ENCODE measurements at places on chromosomes 7 and 10.

- DNase-seq = no peak
These were observed 82.4 kb upstream of the NME8 start for GRCh38 chr7:37765872-37766525.

- DNase-seq = no peak
These were observed 59.9 kb downstream of the COL26A1 start for GRCh38 chr7:101422356-101423195.

- DNase-seq = no peak
These were observed 43.4 kb downstream of the BPGM start for GRCh38 chr7:134690016-134690415.

GRCh38 chr10:120460776-120461175 lies 3.7 kb downstream of the PLPP4 start:
- DNase-seq = no peak

- DNase-seq = no peak
These were observed 5.0 kb downstream of the SFTPD start for GRCh38 chr10:79943871-79944270.

GRCh38 chr10:182441-183201 lies 47.4 kb downstream of the ZMYND11 start:
- DNase-seq = no peak

DNA sequence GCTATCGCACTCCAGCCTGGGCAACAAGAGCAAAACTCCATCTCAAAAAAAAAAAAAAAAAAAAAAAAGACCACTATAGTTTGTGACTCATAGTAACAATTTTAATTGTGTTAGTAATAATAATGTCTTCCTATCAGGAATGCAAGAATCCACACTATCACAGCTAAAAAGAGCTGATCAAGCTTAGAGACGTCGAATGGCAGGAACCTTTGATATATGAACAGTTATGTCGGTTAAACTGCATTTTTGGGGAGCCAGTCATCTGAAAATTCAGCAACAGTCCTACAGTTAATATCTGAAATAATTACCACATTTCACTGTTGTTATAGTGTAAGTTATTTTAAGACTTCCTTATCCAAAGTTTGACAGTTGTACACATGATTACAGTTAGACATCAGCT lies 8.8 kb downstream of the PHYH start:
- DNase-seq = no peak

DNA sequence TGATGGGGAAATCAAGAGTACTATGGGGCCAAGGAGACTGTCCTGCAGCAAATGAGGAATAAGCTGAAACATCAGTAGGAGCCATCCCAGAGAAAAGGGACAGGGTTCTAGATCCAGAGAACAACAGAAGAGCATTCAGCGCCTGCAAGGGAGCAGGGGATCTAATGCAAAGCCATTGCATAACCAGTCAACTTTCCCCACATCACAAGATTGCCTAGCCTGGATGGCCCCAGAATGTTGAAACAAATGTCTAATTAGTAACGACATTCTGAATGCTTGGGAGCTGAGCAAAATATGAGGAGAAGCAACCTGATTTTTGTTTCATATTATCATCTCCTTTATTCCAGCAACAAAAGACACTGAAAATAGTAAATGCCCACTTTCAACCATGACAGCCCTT lies 2.7 kb upstream of the MPP7 start:
- no peak for DNase-seq

DNA sequence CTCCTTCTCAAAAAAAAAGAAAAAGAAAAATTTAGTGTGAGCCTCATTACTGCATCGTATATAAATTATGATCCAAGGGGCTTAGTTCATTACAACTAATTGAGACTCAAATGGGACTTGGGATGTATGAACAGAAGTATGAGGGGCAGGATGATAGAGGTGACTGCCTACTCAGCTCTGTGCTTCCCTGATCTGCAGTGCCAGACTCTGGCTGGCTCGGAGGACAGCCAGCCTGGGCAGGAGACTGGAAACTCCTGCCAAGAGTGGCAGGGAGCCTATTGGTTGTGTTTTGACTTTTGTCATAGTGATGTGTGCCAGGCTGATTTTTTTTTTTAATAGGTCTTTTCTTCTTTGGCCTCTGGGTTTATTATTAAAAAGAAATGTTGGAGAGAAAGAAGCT lies 73.8 kb upstream of the GTF2IRD1 start:
- DNase-seq = no peak

GRCh38 chr7:66967029-66967428 lies 28.4 kb downstream of the SBDS start:
- no peak for DNase-seq

DNA sequence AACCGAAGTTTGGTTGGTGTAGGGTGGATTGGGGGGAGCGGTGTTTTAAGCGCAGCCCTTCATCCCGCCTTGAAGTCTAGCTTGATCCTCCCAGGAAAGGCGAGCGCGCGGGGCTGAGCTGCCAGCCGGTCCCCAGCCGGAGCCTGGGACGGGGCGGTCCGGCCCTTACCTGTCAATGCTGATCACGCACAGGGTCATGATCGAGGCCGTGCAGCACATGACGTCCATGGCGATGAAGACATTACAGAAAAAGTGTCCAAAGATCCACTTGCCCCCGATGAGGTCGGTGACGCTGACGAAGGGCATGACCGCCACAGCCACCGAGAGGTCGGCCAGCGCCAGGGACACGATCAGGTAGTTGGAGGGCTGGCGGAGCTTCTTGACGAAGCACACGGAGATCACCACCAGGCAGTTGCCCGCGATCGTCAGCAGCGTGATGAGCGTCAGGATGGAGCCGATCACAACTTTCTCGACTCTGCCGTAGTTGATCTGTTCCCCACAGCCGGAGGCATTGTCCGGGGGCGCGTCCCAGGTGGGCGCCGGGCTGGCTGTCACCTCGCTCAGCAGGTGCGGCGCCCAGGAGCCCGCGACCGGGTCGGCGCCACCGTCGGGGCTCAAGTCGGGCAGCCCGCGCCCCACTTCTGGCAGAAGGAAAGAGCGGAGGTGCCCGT lies 740 bp downstream of the HTR7 start:
- no peak for DNase-seq

- DNase-seq = no peak
These were observed 362.0 kb downstream of the ZNF248 start for GRCh38 chr10:37495415-37495814.

DNA sequence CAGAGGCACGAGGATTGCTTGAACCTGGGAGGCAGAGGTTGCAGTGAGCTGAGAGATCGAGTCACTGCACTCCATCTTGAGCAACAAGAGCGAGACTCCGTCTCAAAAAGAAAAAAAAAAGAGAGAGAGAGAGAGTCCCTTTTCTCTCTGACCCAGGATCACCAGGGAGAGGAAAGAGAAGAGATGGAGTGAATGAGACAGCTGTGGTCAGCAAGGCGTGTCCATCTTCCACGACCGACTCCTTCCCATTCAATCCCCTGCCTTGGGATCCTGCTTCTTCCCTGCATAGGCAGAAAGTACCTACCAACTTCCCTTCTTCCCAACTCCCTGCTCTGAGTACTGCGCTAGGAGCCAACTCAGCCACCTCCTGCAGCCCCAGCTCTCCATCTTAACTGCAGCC lies 5.2 kb upstream of the ZAN start:
- no peak for DNase-seq

GRCh38 chr10:49093922-49094321 lies 21.4 kb downstream of the VSTM4 start:
- no peak for DNase-seq

DNA sequence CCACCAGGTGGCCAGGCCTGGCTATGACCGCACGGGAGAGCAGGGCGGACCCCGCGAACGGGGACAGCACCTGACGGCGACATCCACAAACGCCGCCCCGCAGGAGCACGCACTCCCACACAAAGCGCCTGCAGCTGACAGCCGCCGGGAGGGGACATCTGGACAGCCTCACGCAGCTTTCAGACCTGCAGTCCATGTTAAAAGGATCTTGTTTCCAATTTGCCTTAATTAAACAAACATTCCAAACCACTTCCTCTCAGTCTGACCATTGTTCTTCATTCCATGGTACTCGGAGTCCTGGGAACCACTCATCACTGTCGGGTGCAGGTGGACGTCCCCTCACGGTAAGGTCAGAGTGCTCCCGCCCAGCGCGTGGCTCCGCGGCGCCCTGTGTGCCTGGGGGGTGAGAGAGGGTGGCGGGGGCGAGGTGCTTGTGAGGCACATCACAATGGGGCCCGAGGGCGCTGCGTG lies 5.9 kb upstream of the GPER1 start:
- no peak for DNase-seq

DNA sequence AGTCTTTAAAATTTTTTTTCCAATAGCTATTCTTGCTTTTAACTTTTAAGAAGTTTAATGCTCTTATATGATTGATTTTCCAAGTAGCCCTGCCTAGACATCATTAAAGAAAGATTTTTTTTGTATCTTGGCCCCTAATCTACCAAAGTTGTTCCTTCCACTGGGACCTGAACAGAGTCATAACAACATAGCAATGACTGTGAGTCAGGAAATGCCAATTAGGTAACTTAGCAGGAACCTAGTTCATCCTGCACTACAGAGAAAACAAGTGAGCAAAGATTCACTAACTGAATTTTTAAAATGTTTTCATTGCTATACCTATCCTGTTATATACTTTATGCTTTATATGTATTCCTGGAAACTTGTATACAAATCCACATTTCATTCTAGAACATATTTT lies 284.7 kb downstream of the BICC1 start:
- no peak for DNase-seq

GRCh38 chr10:124579011-124579399 lies 117.4 kb downstream of the LHPP start:
- DNase-seq = no peak

DNA sequence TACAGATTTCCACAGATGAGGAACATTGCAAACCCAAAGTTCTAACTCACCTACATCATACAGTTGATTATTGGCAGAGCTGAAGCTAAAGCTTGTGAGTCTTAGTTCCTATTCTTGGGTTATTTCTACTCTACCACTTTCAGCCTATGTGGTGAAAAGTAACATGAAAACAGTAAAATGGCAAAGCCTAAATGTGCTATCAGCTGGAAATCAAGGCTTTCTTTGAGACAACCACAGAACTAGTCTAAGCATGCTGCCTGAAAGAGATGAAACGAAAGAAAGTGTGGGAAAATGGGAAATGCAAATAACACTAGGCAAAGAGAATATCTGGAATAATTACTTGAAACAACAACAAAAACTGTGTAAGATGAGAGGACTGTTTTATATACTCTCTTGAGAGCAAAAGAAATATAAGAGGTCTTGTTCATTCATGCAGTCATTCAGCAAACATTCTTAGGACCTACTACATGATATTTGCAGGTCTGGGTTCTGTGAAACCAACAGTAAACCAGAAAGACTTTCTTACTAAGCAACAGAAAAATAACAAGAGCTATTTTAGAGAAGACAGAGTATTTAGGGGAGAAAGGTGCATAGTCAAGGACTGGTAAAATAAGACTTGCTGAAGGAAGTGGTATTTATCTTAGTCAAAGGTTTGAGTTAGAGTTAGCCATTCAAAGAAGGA lies 437.1 kb downstream of the HTR7 start:
- DNase-seq = no peak

DNA sequence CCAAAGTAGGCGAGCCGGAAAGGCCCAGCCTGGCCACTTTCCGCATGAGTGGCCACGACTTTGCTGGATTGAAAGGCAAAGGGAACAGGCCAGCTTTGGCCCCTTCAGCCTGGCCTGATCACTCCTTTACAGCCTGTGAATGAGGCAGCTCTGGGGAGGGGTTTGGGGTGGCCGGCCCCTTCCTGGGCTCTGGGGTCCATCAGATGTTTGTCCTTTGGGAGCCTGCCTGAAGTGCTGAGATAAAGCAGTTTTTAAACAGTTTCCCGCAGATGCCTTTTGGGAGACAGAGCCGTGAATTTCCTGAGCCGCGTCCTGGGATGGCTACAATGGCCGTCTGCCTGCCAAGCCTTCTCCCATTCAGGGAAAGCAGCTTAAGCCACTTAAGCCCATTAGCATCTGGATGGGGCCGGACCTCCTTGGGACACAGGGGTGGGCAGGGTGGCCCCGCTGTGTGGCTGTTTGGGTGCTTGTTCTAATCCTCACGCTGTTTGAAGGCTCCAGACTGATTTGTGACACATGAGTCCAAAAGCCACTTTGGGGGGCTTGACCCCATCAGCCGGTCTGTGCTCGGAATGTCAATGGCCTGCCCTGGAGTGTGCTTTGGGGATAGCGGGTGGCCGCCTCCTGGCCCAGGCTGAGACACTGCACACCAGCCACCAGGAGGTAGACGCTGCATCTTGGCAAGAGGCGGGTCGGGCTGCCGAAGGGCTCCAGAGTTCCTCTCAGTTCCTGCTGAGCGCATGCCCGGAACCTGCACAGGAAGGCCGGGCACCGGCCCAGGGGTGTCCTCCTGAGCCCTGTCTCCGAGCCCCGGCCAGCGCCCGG lies 38.9 kb downstream of the NKX6-2 start:
- no peak for DNase-seq

DNA sequence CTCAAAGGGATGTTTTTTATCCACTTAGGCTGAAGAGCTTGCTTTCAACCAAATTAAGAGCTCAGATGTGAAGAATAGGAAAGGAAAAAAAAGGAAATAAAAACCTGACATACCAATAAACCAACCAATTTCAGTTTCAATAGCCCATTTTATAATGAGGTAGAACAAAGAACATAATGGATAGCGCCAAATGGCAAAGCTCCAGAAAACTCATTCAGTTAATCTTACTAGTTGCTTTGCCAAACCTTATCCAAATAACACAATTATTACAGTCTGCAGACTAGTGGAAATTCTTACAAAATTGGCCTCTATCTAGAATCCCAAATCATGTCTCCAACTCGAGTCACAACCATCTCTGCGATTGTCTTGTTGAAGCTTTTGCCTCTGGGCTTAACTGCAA lies 337.0 kb downstream of the CRPPA start:
- no peak for DNase-seq

- DNase-seq = no peak
These were observed 629.1 kb downstream of the PARD3 start for GRCh38 chr10:34185998-34186397.

DNA sequence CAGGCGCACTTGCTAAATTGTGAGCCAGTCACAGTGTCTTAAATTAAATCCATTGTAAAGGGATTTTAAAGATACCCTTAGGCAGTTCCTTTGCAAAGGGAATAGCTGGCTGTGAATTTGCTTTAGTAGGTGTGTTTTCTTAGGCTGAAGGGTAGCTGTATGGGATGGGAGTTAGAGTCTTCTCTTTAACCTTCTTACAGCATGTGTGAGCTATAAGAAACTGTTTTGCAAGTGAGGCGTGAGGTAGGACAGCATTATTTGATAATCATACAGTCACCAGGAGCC lies 5.2 kb downstream of the EEPD1 start:
- no peak for DNase-seq

GRCh38 chr7:67426654-67427053 lies 430.0 kb downstream of the TYW1 start:
- DNase-seq = no peak

GRCh38 chr7:130595986-130596385 lies 72.6 kb downstream of the COPG2 start:
- no peak for DNase-seq

- DNase-seq = no peak
These were observed 20.4 kb upstream of the CCSER2 start for GRCh38 chr10:84308021-84308420.

GRCh38 chr7:156889089-156889488 lies 3.9 kb downstream of the LMBR1 start:
- no peak for DNase-seq
